ENCODE measurements at places on chromosomes 2 and 18. TPM values are rescaled to one million over a fixed set of nuclear protein-coding genes. Genes with fewer than 3 reads are reported as not detected.

The CCDC68 gene
- not detected for total RNA-seq

The EPC2 gene
- 14.7 TPM for total RNA-seq

The NAT8 gene
- total RNA-seq = not detected

The LYPD6 gene
- total RNA-seq = not detected

The OXER1 gene
- 0.25 TPM for total RNA-seq

The SERPINB12 gene
- total RNA-seq = not detected

The TNFAIP6 gene
- not detected for total RNA-seq
